ENCODE measurements at places on chromosomes 2 and 18.

DNA sequence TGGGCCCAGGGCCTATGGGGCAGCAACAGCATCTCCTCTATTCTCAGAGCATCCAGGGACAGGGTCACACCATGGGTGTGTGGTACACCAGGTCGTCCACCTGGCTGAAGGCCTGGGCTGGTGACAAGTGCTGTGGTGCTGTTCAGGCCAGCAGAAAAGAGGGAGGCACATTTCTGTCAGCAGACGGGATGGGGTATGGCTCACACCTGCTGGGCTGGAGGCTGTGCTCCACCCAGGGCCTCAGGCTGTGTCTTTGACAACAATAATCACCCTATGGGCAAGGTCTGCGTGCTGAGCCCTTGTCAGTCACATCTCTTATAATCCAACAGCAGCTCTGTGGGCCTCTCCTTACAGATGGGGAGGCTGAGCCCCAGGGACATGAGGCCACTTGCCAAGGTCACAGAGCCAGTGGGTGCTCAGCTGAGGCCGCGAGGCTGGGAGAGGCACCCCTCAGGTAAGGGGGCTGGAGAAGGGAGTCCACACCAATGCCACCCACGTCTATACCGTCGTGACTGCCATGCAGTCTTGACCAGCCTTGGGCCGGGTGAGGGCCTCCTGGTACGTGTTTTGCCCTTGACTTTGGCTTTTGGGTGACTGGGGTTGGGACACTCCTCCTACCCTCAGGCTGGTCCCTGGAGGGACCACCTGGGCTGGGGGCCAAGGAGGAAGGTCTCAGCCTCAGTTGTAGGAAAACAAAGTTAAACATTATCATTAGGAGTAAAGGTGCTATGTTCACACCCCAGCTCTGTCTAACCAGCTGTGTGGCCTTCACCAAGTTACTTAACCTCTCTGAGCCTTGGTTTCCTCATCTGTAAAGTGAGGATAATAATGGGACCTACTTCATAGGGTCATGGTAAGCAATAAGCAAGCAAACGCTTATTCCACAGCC, 5.6 kb upstream of the HS6ST1 start:
- DNase-seq = no peak

- no peak for DNase-seq
Observed at GRCh38 chr2:144939590-144939989, 419.7 kb upstream of the ZEB2 start.

DNA sequence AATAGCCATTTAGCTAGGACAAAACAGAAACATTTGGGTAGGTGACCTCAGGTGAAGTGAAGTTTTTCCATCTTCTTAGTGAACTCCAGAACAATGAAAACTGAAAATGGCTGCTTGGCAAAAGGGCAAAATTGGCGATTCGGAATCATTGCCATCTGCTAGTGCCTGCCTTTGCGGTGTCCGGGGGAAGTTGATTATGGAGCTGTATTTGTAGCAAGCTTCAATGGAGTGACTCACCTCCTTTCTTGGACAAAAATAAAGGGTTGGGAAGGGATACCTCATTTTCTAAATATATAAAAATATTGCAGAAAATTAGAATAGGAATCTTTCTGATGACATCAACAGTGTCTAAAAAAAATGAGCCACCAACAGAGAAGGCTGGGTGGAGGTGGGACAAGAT, 460.5 kb downstream of the TGIF1 start:
- no peak for DNase-seq

- DNase-seq = no peak
Observed at GRCh38 chr2:222076973-222077690, 221.7 kb downstream of the PAX3 start.

- DNase-seq = no peak
Observed at GRCh38 chr2:71950256-71951082, 197.2 kb downstream of the CYP26B1 start.

DNA sequence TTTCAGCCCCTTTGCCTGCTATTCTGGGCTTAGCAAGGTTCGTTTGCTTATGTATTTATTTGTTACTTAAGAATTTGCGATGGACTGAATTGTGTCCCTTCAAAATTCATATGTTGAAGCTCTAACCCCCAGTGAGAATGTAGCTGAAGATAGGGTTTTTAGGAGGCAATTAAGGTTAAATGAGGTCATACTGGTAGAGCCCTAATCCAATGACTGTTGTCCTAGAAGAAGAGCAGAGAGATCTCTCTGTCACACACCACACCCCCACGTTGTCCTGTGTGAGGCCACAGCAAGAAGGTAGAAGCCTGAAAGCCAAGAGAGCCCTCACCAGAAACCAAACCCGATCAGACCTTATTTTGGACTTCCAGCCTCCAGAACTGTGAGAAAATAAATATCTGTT, 66.7 kb downstream of the KIAA1328 start:
- no peak for DNase-seq

- no peak for DNase-seq
Observed at GRCh38 chr2:23513245-23513871, 128.4 kb downstream of the KLHL29 start.

DNA sequence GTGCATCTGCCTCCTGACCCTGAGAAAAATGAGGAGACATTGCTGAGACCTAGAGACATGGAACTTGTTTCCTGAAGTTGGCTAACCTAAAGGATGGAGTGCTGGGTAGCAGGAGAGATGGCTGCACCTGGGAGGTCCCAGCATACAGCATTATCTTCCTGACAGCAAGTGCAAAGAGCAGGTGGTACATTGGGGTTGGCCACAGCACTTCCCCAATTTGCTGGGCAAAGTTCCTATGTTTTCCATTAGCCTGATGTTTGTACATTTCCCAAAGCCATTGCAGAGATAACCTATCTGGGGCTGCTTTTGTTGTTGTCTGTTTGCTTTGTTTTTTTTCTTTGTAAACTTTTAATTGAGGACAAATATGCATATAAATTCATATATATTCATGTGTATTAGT, 296.7 kb downstream of the HRH4 start:
- no peak for DNase-seq

DNA sequence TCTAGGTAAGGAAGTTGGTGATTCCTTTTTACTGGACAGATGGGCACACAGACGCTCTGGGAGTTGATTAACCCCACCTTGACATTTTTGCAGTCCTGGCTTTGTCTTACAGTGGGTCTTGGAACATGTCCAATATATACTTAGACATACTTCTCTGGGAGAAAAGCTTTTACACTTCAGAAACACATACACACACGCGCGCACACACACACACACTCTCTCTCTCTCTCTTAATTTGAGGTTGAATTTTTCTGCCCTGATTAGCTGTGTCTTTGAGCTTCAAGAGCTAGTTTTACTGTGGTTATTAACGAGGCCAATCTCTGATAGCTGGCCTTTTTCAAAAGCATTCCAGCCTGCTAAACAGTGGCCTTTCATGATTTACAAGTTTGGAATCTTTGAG, 215.0 kb downstream of the MYCN start:
- DNase-seq = no peak

- no peak for DNase-seq
Observed at GRCh38 chr2:145751155-145751554, 1231.2 kb upstream of the ZEB2 start.

- DNase-seq = no peak
Observed at GRCh38 chr2:74010087-74010541, 25.4 kb downstream of the TET3 start.

DNA sequence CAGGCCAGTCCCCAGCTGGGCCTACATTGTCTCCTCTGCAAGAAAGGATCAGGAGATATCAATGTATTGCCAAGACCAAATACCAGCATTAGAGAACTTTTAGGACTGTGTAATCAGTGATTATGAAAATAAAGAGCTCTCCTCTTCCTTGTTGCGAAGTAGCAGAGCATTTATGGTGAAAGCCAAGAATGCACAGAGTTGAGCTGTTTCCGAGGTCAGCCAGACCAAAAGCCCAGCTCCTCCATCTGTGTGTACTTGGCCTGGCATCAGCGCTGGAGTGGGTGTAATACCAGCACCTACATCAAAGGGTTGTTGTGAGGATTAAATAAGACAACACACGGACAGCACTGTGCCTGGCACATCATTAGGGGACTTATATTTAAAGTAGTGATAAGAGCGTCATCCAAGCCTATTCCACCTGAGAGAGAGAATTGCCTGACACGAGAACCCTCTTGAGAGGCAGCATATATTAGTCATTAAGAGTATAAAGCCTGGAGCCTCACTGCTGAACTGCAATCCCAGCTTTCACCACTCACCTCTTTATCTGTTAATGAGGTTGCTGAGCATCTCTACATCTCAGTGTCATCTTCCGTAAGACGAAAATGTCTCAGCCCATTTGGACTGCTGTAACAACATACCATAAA, 7.4 kb upstream of the SLC16A14 start:
- no peak for DNase-seq

- DNase-seq = no peak
Observed at GRCh38 chr18:60391571-60392226, 19.1 kb upstream of the MC4R start.

- DNase-seq = peak; percentile 23
Observed at GRCh38 chr2:239247401-239248245, 153.2 kb downstream of the HDAC4 start.

DNA sequence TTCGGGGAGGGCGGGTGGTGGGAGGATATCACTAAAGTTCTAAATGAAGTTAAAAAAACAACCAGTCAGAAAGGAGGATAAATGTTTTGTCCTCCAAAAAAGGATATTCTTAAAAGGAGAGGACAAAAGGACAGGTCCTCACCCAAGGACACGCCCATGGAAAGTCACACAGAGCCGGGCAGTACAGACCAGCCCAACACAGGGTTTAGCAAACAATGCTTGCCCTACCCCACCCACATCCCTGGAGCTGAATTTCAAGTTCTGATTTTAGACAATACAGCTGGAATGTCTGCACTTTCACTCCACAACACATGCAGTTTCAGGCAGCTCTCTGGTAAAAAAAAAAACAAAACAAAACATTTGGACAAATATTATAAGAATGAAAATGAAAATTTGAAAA, 67.9 kb downstream of the SLC9A4 start:
- no peak for DNase-seq

DNA sequence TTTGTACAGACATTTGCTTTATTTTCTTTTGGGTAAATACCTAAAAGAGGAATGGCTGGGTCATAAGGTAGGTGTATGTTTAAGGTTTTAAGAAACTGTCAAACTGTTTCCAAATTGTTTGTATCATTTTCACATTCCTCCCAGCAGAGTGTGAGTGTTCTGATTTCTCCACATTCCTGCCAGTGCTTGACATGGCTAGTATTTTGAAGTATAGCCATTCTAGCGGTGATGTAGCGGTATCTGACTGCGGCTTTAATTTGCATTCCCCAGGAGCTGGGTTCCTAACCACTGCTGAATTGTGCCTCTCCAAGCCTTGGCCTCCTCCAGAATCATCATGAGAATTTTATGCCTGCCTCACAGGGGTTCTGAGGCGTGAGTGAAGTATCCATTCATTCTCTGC, 61.8 kb upstream of the ARL4C start:
- DNase-seq = no peak

DNA sequence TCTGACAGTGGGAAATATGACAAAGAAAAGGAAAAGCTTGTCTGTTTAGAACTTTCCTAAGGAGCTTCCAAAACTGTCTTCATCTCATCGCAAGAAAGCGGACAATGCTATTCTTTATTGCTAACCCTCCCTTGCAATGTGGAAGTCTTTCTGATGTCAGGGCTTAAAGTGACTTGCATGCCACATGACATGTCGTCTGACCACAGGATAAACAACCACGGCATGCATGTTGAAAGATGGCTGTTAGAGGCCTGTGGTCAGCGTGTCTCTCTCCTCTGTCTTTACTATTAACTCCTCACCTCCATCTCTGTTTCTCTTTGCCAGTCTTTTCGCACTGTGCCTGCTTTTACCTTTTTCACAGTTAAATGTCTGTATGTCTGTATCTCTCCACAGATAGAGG, 389.8 kb downstream of the LNPK start:
- DNase-seq = no peak

GRCh38 chr2:223488814-223489213, 113.3 kb downstream of the SCG2 start:
- peak; percentile 10 for DNase-seq

DNA sequence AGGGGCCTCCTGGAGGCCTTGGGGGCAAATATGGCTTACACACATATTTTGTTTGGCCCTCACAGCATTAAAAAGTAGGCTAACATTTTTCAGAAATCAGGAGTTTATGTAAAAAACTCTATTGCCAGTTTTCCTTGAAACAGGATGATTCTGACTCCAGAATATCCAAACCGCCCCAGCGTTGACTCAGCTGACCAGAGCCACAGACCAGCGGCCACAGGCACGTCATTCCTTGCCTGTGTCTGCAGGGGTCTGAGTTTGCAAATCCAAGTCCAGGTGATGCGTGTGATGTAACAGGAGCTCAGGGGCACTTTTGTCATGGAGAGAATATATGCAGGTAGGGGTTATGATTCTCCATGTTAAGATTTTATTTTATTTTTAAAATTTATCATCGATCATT, 79.4 kb upstream of the ALKAL2 start:
- no peak for DNase-seq

DNA sequence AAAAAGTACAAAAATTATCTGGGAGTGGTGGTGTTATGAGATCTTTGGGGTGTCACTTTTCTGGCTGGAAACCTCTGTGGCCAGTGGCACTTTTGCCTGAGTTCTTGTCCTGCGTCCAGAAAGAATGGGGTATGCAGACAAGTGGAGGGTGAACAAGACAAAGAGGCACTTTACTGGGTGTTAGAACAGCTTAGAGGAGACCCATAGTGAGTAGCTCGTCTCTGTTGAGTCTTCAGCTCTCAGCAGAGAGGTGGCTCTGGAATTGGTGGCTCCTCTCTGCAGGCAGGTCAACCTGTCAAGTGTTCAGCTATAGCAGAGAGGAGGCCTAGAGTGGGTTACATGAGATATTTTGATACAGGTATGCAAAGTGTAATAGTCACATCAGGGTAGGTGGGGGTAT, 26.1 kb downstream of the CRYGD start:
- no peak for DNase-seq

- peak; percentile 11 for DNase-seq
Observed at GRCh38 chr2:10028988-10029874, 14.1 kb upstream of the KLF11 start.

DNA sequence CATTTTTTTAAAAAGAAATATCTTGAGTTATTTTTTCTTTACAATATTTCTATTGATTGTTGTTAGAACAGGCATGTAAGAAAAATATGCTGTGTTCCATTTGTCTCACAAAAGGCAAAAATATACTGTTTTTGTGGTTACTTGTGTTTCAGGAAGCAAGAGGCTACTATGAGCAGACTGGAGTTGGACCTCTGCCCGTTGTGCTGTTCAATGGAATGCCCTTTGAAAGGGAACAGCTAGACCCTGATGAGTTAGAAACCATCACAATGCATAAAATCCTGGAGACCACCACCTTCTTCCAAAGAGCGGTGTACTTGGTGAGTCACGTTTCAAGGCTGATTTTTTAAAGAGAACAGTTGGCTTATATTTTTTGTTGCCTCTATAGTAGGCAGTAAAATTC, 54.7 kb downstream of the UGGT1 start:
- DNase-seq = no peak

DNA sequence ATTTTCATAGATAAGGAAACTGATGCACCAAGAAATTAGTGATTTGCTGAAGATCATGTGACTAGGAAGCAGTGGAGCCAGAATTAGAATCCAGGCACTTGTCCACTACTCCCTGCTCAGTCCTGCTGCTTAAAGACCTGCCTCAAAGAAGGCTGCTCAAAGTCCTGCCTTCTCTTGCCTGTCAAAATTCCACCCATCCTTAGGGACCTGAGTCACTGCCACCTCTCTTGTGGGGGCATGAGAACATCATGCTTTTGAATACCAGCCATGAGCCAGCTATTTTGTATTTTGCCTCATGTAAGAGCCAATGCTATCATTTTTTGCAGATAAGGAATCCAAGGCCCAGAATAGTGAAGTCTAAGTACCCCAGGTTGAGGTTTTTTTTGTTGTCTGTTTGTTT, 47.1 kb downstream of the DDX1 start:
- no peak for DNase-seq

- DNase-seq = no peak
Observed at GRCh38 chr2:1974397-1974796, 230.1 kb upstream of the PXDN start.

GRCh38 chr18:32480581-32480980, 9.9 kb upstream of the GAREM1 start:
- DNase-seq = no peak

All from activated CD4-positive, alpha-beta T cell treated with anti-CD3 and anti-CD28 coated beads, Interleukin-2, amount 50 U/mL, for 16 hours (primary cell).